ENCODE measurements at places on chromosomes 6 and 20.

GRCh38 chr6:5674721-5675120, 332.0 kb downstream of the NRN1 start:
- no peak for DNase-seq

DNA sequence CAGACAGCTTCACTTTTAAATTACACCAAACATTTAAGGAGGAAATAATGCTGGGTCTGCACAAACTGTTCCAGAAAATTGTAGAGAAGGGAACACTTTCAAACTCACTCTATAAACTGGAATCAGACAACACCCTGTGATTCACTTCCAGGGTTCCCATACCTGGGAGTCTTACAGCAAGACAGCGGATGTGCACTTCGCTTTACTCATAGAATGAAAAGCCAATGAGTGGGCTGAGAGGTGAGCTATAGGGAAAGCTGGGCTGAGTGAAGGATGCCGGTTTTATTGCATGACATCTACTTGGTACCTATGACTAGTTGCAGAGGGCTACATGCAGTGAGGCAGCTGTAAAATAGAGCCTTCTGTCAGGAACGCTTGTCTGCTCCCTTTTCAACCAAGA, 152.1 kb downstream of the FNDC1 start:
- no peak for DNase-seq

- DNase-seq: no peak
Measured at GRCh38 chr6:75368151-75368779, 83.7 kb upstream of the TMEM30A start.

DNA sequence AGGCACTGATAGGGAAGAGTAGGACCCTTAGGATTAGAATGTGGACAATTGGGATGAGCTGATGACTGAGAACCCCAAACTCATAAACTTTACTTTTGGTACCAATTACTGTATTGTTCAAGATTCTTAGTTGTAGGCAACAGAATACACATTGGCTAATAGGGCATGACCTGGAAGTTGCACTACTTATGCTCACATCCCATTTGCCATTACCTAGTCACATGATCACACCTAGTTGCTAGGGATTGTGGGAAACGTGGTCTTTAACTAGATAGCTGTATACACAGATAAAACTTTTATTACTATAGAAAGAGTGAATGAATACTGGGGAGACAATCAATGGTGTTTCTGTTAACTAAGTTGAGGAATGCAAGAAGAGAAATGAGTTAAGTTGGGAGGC, 113.4 kb upstream of the AKIRIN2 start:
- DNase-seq: no peak

DNA sequence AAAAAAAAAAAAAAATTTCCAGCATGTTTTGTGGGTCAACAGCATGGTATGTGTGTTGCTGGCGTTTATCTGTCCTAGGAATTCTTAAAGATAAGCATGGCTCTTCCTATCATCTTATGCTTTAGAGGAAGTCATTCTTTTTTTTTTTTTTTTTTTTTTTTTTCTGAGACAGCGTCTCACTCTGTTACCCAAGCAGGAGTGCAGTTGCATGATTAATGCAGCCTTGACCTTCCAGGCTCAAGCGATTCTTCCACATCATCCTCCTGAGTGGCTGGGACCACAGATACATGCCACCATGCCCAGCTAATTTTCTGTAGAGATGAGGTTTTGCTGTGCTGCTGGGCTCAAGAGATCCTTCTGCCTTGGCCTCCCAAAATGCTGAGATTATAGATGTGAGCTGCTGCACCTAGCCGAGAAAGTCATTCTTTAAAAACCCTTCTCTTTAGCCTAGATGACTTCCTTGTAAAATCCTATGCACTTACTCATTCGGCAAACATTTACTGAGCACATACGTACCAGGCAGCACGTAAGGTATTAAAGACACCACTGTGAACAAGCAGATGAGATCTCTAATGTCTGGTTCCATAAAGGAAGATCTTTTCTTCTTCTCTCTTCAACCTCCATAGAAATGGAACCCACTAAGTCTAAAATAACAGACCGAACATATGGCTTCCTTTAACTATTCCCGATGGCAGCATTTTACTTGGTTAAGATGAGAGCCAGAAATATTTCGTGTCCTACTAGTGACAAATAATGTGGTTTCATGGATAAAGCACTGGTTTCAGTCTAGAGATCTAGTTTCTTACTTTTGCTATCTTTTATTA, 122.4 kb downstream of the RIN2 start:
- DNase-seq: no peak

Measured in stimulated activated CD8-positive, alpha-beta memory T cell treated with anti-CD3 and anti-CD28 coated beads, Interleukin-15, amount 100 ng/mL, for 24 hours (primary cell).